ENCODE measurements at places on chromosomes 13 and 19.

GRCh38 chr19:4984438-4984990, 15.6 kb downstream of the KDM4B start:
- DNase-seq = no peak

- DNase-seq = no peak
Observed at GRCh38 chr19:8688930-8689329, 9.7 kb downstream of the ACTL9 start.

DNA sequence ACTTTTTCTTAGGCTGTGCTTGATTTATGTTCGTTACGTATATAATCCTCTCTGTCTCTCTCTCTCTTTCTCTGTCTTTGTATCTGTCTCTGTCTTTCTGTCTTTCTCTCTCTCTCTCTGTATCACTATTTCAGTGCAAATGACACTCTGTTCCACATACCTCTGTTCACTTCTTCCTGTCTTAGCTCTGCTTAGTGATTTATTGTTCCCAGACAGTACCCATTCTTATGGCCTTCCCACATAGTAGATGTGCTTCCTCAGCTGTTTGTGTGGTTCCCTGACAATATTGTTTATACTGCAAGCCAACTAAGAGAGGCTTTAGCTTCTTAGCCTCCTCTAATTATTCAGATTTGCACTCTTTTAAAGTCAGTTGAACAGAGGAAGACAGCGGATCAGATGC, 1244.2 kb downstream of the DIAPH3 start:
- DNase-seq = no peak

DNA sequence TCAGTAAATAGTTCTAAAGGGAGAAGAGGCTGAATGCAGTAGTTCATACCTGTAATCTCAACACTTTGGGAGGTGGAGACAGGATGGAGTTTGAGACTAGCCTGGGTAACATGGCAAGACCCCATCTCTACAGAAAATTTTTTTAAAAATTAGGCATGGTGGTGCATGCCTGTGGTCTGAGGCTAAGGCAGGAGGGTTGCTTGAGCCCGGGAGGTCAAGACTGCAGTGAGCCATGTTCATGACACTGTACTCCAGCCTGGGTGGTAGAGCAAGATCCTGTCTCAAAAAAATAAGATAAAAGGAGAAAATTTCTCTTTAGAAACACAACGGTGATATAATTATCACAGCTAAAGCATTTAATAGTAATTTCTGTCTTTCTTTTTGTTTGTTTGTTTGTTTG, 57.1 kb downstream of the SIPA1L3 start:
- no peak for DNase-seq

DNA sequence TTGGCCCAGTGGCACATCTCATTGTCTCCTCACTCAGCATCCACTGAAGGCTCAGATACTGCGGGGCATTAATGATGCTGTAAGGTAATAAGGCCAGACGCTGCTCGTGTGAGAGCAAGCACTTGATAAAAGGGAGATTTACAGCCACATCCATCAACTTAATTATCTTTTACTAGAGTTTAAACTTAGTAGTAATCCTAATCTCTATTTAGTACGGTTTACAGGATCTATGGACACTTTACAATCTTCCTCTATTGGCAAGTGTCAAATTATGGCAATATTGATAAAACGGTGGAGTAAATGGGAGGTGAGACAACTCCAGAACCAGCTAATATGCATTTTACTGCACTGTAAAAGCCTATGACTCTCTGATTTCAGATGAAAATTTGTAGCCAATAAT, 192.7 kb upstream of the GPR12 start:
- DNase-seq = no peak

- no peak for DNase-seq
Observed at GRCh38 chr13:49532593-49532992, 36.8 kb downstream of the PHF11 start.

DNA sequence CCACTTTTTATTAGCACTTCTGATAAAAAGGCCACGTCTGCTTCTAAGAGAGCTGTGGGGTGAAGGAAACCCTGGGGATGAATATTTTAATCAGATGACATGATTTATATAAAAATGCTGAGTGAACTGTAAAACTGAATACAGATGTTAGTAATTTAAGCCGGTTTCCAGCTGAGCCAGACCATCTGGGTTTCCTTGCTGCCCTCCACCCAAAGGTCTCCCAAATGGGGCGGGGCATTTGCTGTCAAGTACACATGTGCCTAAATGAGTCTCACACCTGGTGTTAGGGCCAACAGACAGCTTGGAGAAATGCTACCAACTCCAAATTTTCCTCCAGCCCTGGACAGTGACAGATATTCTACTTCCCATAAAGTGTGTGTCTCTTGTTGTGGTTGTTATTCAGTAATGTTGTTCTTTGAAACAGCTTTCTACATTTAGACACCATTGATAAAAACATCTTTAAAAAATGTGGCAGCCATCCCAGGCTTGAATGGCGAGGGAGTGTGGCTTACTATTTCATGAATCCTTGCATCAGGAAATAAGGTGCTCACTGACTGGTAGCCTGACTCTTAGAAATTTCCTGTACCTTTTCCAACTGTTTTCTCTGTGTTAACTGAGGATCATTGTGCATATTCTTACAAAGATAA, 350.4 kb downstream of the MTUS2 start:
- no peak for DNase-seq

GRCh38 chr19:51034704-51035103, at the start of gene KLK12:
TSS of gene KLK12 (minus strand) at chr19:51035002. CDS start at chr19:51034621, 381 bp downstream.
- no peak for DNase-seq

All from GM19239 (cell line).